ENCODE measurements at places on chromosomes 2 and 18. TPM values are rescaled to one million over a fixed set of nuclear protein-coding genes. Genes with fewer than 3 reads are reported as not detected.

Gene CD207
- total RNA-seq = not detected

Gene CHPF
- 16.5 TPM for total RNA-seq

Gene CCDC68
- 25.6 TPM for total RNA-seq

GRCh38 chr2:241767464-241768250 is 9.0 kb upstream of the GAL3ST2 start:
- DNase-seq = no peak

DNA sequence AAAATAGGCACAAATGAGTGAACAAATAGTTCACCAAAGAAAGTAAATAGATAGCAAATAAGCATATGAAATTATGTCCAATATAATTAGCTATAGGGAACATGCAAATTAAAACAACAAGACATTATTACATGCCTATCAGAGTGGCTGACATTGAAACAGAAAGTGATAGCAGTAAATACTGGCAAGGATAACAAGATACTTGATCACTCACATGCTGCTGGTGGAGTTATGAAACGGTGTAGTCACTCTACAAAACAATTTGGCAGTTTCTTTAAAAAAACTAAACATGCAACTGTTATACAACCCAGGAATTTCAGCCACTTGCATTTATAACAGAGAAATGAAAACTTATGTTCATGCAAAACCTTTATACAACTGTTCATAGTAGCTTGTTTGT is 439.2 kb upstream of the ACVR2A start:
- no peak for DNase-seq

Gene PXDN
- total RNA-seq = 30.9 TPM

Gene EMILIN2
- total RNA-seq = 60.2 TPM

- no peak for DNase-seq
Observed at GRCh38 chr18:38981389-38981788, 1415.8 kb upstream of the CELF4 start.

DNA sequence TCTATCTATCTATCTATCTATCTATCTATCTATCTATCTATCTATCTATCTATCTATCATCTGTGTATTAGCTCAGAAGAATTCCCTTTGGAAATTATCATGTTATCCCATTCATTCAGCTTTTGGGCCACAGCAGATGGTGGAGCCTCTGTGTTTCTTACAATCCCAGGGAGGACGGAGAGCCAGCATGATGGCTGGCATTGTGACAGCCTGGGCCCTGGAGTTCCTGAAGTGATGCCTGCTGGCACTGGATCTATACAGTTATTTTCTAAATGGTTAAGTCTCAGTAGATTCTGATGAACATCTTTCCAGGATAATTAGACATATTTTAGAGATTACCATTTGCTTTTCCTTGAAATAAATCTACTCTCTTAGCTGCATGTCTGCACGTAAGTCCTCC is 385.4 kb upstream of the NXPH2 start:
- DNase-seq = no peak

GRCh38 chr2:84817239-84817655 is 63.6 kb downstream of the TRABD2A start:
- DNase-seq = no peak

GRCh38 chr18:33840212-33840593 is 262.2 kb downstream of the ASXL3 start:
- DNase-seq = no peak

Gene ELOA2
- total RNA-seq = not detected

Gene ATP5MC3
- 84.5 TPM for total RNA-seq

Gene IL1F10
- not detected for total RNA-seq

- no peak for DNase-seq
Observed at GRCh38 chr2:118049816-118050140, 35.9 kb upstream of the CCDC93 start.

- DNase-seq = no peak
Observed at GRCh38 chr18:26963292-26963691, 97.8 kb upstream of the AQP4 start.

Gene CHRND
- not detected for total RNA-seq

Gene SLC11A1
- total RNA-seq = 14.0 TPM

GRCh38 chr2:232038251-232038880 is 76.9 kb downstream of the DIS3L2 start:
- no peak for DNase-seq

Gene ZNF521
- total RNA-seq = 95.5 TPM

DNA sequence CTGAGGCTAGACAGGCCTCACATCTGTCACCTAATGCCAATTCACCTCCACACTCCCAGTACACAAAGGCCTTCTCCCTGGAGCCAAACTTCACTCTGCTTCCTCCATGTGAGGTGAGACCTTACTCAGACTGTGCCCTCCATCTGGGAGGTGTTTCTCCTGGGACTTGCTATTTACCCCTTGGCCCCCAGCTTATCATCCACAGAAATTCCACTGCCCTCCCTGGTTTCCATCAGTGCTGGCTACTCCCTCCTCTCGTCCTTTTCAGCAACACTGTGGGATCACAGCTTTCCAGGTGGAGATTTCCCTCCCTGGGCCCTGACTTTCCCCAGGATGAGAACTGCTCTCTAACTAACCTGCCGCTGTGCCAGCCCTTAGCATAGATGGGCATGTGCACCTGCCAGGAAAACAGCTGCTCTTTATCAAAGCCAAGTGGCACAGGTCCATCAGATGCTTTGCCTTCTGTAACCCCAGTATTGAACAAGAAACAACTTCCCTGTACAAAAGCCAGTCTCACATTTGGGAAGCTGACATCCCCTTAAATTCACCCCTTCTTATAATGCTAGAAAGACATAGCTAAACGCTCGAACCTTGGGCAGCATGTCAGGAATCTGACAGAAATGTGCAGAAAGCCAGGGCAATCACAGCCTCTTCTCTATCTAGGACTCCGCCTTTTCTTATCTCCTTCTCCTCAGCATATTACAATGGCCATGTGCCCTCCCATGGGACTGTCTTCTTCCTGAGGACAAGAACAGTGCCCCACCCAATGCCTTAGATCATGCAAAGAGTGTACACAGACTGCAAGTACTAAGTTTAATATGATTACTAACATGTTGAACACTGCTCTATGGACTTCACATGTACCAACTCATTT is 535.5 kb upstream of the ID2 start:
- no peak for DNase-seq

GRCh38 chr18:75089748-75090327 is 119.1 kb downstream of the PTGR3 start:
- no peak for DNase-seq

DNA sequence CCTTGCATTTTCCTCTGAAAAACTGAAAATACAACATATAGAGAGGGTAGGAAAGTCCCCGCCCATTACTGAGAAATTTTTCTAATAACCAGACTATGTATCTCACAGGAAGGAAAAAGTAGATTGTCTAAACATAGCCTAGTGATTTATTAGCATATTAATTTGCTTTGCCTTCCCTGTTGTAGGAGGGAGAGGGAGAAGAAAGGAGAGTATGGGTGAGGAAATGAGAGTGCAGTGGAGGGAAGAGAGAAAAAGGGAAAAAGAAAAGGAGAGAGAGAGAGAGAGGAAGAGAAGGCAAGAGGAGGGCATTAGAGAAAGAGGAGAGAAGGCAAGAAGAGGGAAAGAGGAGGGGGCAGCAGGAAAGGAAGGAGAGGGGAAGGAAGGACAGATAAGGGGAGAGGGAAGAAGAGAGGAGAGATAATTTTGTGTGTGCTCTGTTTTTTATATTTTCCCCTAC is 3.6 kb upstream of the KYNU start:
- no peak for DNase-seq

DNA sequence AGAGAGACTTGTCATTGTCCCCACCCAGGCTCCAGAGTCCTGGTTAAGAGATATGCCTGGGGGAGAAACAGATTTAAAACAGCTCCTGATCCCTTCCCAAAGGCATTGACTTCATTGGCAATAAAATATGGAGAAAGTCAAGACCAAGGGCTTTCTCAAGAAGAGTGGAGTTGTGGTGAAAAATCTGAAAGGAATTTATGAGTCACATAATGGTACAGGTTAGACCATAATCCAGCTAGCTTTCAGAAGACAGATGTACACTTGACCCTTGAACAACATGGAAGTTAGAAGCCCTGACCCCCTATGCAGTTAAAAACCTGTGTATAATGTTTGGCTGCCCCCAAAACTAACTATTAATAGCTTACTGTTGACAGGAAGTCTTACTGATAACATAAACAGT is 599.1 kb upstream of the SOX11 start:
- no peak for DNase-seq

Gene NIF3L1
- total RNA-seq = 25.6 TPM

DNA sequence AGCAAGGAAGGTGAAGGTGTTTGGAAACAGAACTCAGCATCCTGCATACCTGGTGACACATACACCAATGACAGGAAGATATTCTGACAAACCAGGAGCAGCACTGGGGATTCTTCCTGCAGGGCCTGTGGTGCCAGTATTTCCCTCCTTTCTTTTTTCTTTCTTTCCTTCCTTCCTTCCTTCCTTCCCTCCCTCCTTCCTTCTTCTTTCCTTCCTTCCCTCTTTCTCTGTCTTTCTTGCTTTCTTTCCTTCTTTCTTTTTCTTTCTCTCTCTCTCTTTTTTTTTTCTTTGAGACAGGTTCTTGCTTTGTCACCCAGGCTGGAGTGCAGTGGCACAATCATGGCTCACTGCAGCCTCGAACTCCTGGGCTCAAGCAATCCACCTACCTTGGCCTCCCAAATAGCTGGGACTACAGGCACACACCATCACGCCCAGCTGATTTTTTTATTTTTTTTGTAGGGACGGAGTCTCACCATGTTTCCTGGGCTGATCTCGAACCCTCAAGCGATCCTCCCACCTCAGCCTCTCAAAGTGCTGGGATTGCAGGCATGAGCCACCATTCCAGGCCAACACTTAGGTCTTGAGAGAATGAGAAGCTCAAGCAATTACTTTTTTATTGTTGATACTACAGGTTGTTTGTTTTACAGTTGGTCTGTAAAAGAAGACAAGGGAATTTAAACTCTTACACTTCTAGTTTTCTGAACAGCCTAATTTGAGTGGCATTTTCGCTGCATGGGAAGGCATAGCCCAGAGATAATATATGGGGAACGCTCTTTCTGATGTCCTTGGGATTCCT is 54.7 kb upstream of the GATA6 start:
- no peak for DNase-seq

- no peak for DNase-seq
Observed at GRCh38 chr18:62399781-62400308, 74.7 kb downstream of the TNFRSF11A start.

Gene UGT1A3
- not detected for total RNA-seq

Gene SCN3A
- 2.4 TPM for total RNA-seq

Gene RESP18
- not detected for total RNA-seq

Gene INHBB
- total RNA-seq = 18.1 TPM

GRCh38 chr2:63975437-63976124 is 43.6 kb downstream of the VPS54 start:
- no peak for DNase-seq

GRCh38 chr2:126765395-126765794 is 109.4 kb downstream of the GYPC start:
- DNase-seq = no peak

Gene VAMP8
- total RNA-seq = 5.2 TPM

DNA sequence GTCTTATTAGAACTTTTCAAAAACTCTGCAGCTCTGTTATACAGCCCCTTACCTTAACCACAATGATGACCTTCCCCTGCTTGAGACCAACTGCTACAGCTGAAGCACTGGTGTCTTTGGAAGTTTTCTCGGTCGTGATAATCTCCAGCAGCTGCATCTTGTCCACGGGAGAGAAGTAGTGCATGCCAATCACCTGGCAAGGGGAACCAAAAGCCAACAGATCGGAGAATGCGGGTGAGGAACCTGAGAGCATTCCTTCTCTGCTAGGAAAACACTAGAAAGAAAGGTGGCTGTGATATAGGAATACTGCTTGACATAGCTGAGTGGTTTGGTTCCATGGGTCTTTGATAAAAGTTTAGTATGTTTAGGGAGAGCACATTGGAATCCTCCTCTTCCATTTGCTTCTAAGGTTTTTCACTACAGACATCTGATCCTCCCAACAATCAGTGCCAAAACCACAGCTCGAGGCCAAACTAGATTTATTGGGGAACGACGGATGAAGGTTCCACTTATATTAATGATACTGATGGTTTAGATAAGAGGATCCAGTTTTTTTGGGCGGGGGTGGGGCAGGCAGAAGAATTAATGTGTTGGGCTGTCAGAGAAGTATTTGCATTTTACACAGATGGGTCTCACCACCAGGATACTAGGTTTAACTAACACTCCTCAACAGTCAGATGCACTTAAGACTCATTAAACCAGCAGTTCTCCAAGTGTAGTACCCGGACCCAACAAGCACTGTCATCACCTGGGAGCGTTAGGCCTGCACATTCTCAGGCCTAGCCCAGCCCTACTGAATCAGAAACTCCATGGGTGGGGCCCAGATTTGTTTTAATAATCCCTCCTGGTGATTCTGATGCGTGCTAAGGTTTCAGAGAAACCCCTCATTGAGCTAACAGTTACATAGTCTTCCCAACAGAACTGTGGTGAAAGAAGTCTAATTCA is 22.4 kb downstream of the GAREM2 start:
- no peak for DNase-seq

GRCh38 chr2:31945572-31945935 is 65.3 kb downstream of the MEMO1 start:
- DNase-seq = no peak

GRCh38 chr2:14751581-14751980 is 119.1 kb downstream of the LRATD1 start:
- DNase-seq = no peak

GRCh38 chr2:100692381-100692780 is 127.6 kb upstream of the NPAS2 start:
- DNase-seq = no peak

GRCh38 chr2:1870431-1870830 is 126.1 kb upstream of the PXDN start:
- DNase-seq = no peak

Gene TRABD2A
- 0.14 TPM for total RNA-seq

DNA sequence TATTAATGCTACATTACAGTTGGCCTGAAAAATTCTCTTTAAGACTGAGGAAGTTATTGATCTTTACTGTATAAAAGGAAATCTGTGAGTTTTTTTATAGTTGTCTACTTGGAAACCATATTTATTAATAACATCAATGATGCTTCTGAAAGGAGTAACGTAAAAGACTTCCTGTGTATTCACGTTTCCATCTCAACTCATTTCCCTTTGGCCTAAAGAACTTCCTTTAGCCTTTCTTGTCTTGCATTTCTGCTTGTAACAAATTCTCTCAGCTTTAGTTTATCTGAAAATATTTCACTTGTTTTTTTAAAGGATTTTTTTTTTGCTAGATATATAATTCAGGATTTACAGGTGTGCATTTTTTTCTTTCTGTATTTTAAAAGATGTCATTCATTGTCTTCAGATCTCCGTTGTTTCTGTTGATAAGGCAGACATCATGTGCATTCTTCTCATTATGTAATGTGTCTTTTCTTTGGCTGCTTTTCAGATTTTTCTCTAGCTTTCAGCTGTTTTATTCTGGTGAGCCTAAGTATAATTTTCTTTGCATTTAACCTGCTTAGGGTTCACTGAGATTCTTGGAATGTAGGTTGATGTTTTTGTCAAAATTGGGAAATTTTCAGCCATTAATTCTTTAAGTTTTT is 159.0 kb upstream of the DAPL1 start:
- no peak for DNase-seq
